Large intestine (tissue), 12 donors: ENCODE measurements at places on chromosomes 1 and 21.
A peak's percentile ranks its signal among the peaks of the same experiment; 100 is the strongest.

DNA sequence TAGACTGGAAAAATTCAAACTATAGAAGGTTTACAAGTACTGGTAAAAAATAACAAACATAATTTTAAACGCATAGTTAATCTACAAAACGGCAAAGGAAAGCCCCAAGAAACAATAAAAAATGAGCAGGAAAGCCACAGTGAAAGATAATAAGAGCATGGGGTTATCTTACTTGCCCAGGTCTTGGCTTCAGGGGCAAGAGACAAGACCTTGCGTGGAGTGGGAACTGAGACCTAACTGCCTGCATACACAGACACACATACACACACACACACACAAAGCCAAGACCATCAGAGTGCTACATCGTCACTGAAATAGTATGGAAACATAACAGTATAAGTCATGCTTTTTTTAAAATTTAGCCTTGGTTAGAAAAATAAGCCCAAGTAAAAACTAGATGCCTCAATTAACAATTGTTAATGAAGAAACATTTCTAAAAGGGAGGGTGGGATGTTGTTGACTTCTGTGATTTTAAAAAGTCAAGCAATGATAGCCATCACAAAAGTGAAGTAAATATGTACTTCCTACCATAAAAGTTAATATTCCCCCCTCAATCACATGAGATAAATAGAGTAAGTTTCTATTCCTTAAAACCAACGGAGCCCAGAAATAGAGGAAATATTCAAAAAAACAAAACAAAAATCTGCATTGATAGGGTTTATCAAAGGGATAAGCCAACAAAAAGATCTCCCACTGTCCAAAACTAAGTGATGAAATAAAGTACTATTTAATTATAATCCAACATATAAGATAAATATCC, 29.4 kb upstream of the CRP start:
- H3K27ac ChIP-seq: no peak overlapping the region
- H3K36me3 ChIP-seq: no peaks in the 10 kb centered on the region
- DNase-seq: no peak
- H3K27me3 ChIP-seq: no peaks in the 10 kb centered on the region
- H3K4me3 ChIP-seq: no peak overlapping the region

DNA sequence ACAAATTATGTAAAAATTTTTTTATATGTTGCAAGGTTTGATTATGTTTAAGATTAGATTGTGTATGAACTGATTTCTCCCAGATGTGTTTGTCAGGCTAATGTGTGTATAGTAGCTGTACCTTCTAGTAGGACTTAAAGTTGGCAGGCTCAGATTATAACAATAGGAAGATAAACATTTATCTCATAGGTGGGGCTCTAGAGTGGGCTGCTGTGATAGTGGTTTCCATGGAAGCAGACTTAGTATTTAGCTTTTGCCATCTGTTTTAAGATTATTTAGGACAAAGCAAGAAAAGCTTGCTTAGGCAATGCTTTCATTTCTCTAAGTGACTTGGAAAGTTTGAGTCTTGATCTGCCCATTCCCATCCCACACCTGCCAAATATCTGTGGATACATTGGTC, 187.7 kb upstream of the CACYBP start:
- H3K27ac ChIP-seq: no peak overlapping the region
- peaks cover 3% of the 10 kb centered on the region for H3K36me3 ChIP-seq
- H3K4me3 ChIP-seq: no peak overlapping the region
- DNase-seq: no peak

DNA sequence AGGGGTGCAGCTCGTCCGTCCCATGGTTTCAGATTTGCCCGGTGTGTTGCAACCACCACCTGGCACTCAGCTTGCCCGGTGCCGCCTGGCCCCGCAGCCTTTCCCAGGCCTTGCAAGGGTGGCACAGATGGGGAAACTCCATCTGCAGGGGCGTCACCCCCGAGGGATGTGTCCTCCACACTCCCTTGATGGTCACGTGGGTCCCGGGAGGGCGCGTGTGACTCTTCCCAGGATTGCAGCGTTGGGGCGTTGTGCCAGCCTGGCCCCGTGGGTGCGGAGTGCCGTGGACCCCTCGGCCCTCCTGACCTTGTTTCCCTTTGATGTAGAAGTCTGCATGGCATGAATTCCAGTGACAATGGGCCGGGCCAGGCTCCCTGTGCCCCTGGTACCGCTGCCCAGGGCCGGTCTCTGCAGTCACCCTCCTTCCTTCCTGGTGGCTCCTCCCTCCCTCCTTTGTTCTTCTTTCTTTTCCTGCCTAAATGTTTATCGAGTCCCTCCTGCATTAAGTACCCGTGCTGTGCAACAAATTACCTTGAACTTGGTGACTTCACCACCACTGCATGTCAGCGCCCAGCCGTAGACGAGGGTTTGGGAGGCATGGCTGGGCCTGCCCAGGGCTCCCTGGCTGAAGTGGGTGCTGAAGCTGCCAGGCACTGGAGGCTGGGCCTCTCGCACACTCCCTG, 22.9 kb downstream of the RRP1 start:
- H3K27me3 ChIP-seq: no peaks in the 10 kb centered on the region
- no peak for DNase-seq
- H3K27ac ChIP-seq: no peak overlapping the region
- peaks cover 17% of the 10 kb centered on the region for H3K4me1 ChIP-seq
- no peak overlapping the region for H3K4me3 ChIP-seq

DNA sequence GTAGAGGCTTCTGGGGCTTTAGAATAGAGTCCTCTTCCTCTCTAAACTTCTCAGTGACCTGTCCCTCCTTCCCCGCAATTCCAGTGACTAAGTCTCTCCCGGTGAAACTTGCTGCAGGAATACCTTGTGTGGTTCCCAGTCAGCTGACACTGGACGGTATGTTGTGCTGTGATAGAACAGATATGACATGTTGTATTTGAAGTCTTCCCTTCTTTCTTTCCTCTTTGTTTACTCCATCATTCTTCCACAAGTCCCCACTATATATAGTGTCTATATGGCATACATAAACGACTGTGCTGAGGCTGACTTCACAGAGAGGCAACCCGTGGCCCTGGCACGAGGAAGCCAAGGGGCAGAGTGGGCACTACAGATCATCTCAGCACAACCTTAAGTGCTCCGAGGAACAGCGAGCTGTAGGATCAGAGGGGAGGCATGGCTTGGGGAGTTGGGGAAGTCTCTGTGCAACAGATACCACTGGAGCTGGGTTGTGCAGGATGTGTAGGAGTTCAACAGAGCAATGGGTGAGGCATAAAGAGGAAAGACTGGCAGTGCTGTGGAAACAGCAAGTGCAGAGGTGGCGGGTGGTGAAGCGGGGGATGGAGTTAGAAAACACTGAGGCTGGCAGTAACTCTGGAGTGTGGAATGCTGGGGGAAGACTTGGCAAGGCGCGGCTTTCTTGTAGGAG, 237.8 kb downstream of the TRABD2B start:
- no peak overlapping the region for H3K4me3 ChIP-seq
- peak overlapping the region; percentile 64 for H3K27ac ChIP-seq
- no peak for DNase-seq
- peaks cover 17% of the 10 kb centered on the region for H3K4me1 ChIP-seq
- H3K27me3 ChIP-seq: no peaks in the 10 kb centered on the region

GRCh38 chr1:155117610-155118009, 10.1 kb upstream of the EFNA1 start:
- no peak overlapping the region for H3K4me3 ChIP-seq
- no peaks in the 10 kb centered on the region for H3K36me3 ChIP-seq
- H3K27ac ChIP-seq: no peak overlapping the region
- H3K27me3 ChIP-seq: no peaks in the 10 kb centered on the region
- H3K4me1 ChIP-seq: peaks cover 12% of the 10 kb centered on the region

DNA sequence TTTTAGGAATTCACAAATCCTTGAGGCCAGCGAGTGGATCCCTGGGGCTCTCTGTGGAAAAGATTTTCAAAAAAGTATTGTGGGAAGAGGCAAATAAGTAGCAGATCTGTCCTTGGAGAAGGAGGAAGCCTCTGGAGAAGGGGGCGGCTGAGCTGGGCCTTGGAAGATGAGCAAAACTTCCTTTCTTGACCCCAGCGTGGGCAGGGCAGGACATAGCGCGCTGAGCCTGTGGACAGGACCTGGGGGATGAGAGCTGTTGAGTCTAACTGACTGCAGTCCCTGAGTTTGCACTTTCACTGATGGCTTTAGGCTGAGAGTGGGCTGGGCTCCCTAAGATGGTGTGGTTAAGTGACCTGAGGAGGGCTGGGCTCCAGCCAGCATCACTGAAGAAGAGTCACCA, 170.2 kb upstream of the GALNT2 start:
- H3K27ac ChIP-seq: no peak overlapping the region
- no peak overlapping the region for H3K4me3 ChIP-seq
- DNase-seq: no peak
- H3K4me1 ChIP-seq: peaks cover 3% of the 10 kb centered on the region
- no peaks in the 10 kb centered on the region for H3K36me3 ChIP-seq

- H3K4me1 ChIP-seq: peaks cover 9% of the 10 kb centered on the region
- no peak overlapping the region for H3K4me3 ChIP-seq
- peak; percentile 67 for DNase-seq
- H3K36me3 ChIP-seq: no peaks in the 10 kb centered on the region
- H3K27me3 ChIP-seq: no peaks in the 10 kb centered on the region
- no peak overlapping the region for H3K27ac ChIP-seq
Measured at GRCh38 chr1:40668769-40669525, 3.5 kb upstream of the RIMS3 start.

DNA sequence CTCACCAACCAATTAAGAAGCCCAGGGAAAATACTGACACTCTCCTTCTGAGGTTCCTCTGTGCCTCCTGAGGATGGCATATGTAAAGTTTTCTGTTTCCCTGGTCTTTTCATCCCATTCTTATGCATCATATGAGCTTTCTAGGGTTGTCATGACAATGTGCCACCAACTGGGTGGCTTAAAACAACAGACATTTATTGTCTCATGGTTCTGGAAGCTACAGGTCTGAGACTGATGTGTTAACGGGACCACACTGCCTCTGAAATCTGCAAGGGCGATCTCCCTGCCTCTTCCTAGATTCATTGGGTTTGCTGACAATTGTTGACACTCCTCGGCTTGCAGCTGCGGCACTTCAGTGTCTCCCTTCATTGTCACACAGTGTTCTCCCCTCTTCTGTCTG, 308.4 kb downstream of the RGS7 start:
- no peaks in the 10 kb centered on the region for H3K4me1 ChIP-seq
- no peaks in the 10 kb centered on the region for H3K36me3 ChIP-seq
- no peaks in the 10 kb centered on the region for H3K27me3 ChIP-seq
- no peak overlapping the region for H3K27ac ChIP-seq

- DNase-seq: no peak
- H3K4me3 ChIP-seq: no peak overlapping the region
- no peak overlapping the region for H3K27ac ChIP-seq
- H3K4me1 ChIP-seq: no peaks in the 10 kb centered on the region
- H3K27me3 ChIP-seq: no peaks in the 10 kb centered on the region
Measured at GRCh38 chr1:30290581-30290980, 432.8 kb downstream of the MATN1 start.

DNA sequence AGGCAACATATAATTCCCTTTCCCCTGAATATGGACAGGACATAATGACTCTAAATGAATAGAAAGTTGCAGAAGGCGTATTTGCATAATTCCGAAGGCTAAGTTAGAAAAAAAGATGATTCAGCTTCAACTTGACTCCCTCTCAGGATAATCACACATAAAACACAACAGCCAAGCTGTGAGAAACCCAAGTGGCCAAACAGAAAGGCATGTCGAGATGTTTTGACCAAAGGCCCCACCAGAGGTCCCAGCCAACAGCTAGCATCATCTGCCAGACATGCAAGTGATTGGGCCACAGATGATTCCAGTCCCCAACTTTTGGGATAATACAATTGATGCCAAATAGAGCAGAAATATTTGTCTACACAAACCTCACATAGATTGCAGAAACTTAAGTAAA, 444.9 kb downstream of the LTN1 start:
- no peak overlapping the region for H3K4me3 ChIP-seq
- no peak for DNase-seq
- H3K36me3 ChIP-seq: no peaks in the 10 kb centered on the region
- H3K27ac ChIP-seq: no peak overlapping the region

DNA sequence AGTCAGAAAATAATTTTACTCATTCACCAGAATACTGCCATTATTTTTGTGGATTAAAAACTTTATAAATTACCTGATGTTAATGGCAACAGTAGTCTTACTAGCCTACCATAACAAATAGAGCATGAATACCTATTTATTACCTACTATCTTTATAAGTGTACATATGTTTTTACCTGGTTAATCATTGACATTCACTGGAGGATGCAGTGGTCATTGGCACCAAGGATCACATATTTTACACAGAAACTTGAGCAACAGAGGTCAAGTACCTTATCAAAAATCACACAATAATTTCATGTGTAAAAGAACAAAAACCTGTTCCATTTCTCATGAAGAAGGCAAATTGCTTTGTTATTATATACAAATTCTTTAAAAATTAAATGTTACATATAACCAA, 1284.9 kb upstream of the NCAM2 start:
- no peaks in the 10 kb centered on the region for H3K36me3 ChIP-seq
- no peak overlapping the region for H3K4me3 ChIP-seq
- no peak overlapping the region for H3K27ac ChIP-seq
- DNase-seq: peak; percentile 69
- H3K27me3 ChIP-seq: no peaks in the 10 kb centered on the region

DNA sequence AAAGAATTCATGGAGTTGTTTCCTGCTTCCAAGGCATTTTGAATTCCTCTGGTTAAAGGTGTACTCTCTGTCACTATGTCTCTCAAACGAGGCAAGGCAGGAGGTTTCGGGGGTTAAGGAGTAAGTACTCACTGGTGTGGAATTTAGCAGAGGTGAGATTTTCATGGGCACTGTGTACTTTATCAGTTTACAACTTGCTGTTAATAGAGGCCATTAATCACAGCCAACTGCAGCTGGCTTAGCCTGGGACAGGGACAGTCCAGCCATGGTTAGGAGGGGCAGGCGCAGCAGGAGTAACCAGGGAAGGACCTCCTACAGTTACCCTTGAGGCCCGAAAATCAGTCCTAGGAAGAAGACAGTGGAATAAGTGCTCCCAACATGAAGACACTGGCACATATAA, 18.1 kb upstream of the TMEM9 start:
- H3K4me3 ChIP-seq: no peak overlapping the region
- no peaks in the 10 kb centered on the region for H3K36me3 ChIP-seq
- H3K27ac ChIP-seq: no peak overlapping the region
- peaks cover under 1% of the 10 kb centered on the region for H3K27me3 ChIP-seq
- DNase-seq: no peak

DNA sequence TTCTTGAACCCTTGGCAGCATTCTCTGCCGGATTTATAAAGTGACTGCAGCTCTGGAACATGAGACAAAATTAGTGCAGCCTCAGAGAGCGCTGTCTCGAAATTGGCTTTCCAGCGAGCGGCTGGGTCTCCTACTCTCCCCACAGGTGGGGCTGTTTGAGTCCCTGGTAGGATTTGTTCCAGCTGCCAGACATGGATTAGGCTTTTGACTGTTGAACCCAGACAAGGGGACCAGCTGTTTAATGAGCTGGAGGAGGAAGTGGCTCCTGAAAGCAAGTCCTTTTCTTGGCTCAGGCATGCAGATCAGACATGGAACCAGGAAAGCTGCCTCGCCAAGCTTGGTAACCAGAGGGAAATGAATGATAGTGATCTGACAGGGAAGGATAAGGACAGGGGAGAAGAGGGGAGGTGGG, 69.6 kb downstream of the UBIAD1 start:
- peaks cover 7% of the 10 kb centered on the region for H3K4me1 ChIP-seq
- H3K36me3 ChIP-seq: no peaks in the 10 kb centered on the region
- no peak for DNase-seq
- H3K4me3 ChIP-seq: no peak overlapping the region
- H3K27ac ChIP-seq: no peak overlapping the region

- H3K4me3 ChIP-seq: no peak overlapping the region
- peaks cover 40% of the 10 kb centered on the region for H3K4me1 ChIP-seq
- DNase-seq: no peak
- H3K36me3 ChIP-seq: no peaks in the 10 kb centered on the region
- H3K27me3 ChIP-seq: no peaks in the 10 kb centered on the region
- H3K27ac ChIP-seq: no peak overlapping the region
Measured at GRCh38 chr1:27148591-27148990, 6.3 kb downstream of the SLC9A1 start.

- H3K27ac ChIP-seq: peak overlapping the region; percentile 81
- no peak for DNase-seq
- H3K27me3 ChIP-seq: no peaks in the 10 kb centered on the region
Measured at GRCh38 chr1:117646956-117647355, 41.1 kb downstream of the TENT5C start.
